Naive thymus-derived CD4-positive, alpha-beta T cell (primary cell): ENCODE measurements at places on chromosomes 16 and 17. TPM values are rescaled to one million over a fixed set of nuclear protein-coding genes. Genes with fewer than 3 reads are reported as not detected.

The SCGB1C2 gene
- total RNA-seq: not detected

The SHCBP1 gene
- 0.51 TPM for total RNA-seq

The PTGES3L gene
- total RNA-seq: not detected

The ZG16 gene
- not detected for total RNA-seq

The CDRT4 gene
- 9.7 TPM for total RNA-seq

The OR3A2 gene
- 2.1 TPM for total RNA-seq
